Spleen (tissue), 13 donors: ENCODE measurements at places on chromosomes 3 and 15. TPM values are rescaled to one million over a fixed set of nuclear protein-coding genes. Genes with fewer than 3 reads are reported as not detected.

The OPA1 gene
- 50.7 TPM for total RNA-seq

DNA sequence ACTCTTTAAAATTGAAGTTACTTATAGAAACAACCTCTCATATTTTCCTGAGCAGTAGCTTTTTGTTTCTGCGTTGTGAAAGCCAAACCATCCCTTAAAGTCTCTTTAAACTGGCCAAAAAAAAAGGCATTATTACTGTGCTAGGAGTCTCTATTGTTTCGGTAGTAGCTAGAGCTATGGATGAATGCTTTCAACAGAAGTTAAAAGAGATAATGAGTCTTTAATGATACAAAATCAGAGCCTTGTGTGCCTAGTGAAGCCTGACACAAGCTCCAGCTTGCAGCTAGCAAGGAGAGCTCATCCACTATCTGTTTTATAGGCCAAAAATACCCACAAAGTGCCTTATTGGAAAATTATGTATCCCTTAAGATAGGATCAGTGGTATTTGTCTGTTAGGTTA lies 360.4 kb upstream of the CDIN1 start:
- DNase-seq, result no peak
- H3K4me1 ChIP-seq, result no peaks in the 10 kb centered on the region
- no peak overlapping the region for H3K27ac ChIP-seq
- no peaks in the 10 kb centered on the region for H3K27me3 ChIP-seq
- H3K36me3 ChIP-seq, result no peaks in the 10 kb centered on the region
- H3K4me3 ChIP-seq, result no peak overlapping the region

DNA sequence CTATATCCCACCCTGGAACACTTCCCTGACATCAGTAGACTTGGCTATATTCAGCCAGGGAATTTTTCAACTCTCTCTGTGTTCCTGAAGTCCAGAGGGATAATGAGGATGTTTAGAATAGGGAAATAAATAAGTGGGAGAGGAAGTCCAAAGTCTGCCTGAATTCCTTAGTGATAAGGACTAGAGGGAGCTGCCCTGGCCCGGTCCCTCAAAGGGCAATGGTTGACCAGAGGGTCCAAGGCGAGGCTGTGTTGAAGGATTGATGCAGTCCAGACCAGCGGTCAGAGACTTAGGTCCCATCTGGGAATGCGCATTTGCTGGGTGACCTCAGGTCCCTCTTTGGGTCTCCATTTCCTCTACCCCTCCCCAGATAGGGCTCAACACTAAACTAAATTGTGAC lies 7.9 kb downstream of the VIPR1 start:
- no peak overlapping the region for H3K27ac ChIP-seq
- H3K27me3 ChIP-seq, result no peaks in the 10 kb centered on the region
- DNase-seq, result no peak
- H3K36me3 ChIP-seq, result peaks cover 6% of the 10 kb centered on the region

The FAM162A gene
- 19.8 TPM for total RNA-seq

- H3K4me1 ChIP-seq, result no peaks in the 10 kb centered on the region
- no peak for DNase-seq
- H3K4me3 ChIP-seq, result no peak overlapping the region
- H3K27ac ChIP-seq, result no peak overlapping the region
- H3K27me3 ChIP-seq, result no peaks in the 10 kb centered on the region
These were observed 216.9 kb downstream of the ROBO2 start for GRCh38 chr3:77256584-77257503.

DNA sequence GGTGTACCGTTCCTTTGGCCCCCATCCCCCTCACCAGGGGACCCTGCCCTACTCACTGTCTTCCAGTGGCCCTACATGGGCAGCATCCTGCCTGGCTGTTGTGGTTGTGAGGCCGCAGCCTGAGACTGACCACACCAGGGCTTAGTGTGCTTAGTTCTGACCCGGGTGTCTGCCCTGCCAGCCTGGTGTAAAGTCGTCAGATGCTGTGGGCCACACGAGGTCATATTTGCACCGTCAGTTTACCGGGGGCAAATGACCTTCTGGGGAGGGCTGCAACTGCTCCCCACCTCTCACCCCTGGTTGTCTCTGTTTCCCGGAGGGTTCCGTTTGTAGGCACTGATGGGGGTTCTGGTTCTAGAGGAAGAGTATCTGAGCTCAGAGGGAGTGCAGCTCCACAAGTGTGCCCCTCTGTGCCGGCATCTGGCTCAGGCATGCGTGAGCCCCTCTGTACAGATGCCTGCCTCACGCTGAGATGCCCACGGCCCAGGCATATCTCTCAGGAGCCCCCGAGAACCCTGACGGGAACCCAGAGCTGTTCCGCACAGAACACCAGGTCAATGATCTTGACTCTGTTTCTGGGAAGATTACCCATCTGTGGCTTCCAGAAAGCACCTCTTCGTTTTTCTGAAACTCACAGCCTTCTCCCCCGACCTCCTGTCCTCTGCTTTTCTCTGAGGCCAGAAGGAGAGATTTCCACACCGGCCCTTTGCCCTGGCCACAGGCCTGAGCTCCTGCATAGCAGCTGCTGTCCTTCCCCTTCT lies 19.2 kb downstream of the KLF13 start:
- no peaks in the 10 kb centered on the region for H3K36me3 ChIP-seq
- H3K27ac ChIP-seq, result peak overlapping the region; percentile 81
- peak; percentile 76 for DNase-seq
- H3K4me3 ChIP-seq, result peak overlapping the region; percentile 31
- H3K4me1 ChIP-seq, result peaks cover 100% of the 10 kb centered on the region

DNA sequence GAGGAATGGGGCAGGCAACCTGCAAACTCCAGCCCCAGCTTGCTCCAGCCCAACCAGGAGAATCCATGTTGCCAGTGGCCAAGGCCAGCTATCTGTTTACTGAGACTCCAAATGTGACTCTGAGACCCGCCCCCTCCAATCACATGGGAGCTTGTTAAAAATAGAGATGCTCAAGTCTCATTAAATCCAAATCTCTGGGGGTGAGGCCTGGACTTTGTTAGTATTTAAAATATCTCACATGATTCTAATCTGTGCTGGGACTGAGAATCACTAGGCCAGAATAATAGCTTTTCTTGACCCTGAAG lies 224.2 kb upstream of the TBL1XR1 start:
- H3K36me3 ChIP-seq, result no peaks in the 10 kb centered on the region
- no peak overlapping the region for H3K27ac ChIP-seq
- peaks cover 13% of the 10 kb centered on the region for H3K4me1 ChIP-seq

- no peak for DNase-seq
- no peaks in the 10 kb centered on the region for H3K36me3 ChIP-seq
- no peaks in the 10 kb centered on the region for H3K27me3 ChIP-seq
- no peaks in the 10 kb centered on the region for H3K4me1 ChIP-seq
- no peak overlapping the region for H3K4me3 ChIP-seq
These were observed 13.1 kb upstream of the SLC26A6 start for GRCh38 chr3:48648188-48648850.

The RYR3 gene
- total RNA-seq, result 4.8 TPM

- H3K4me1 ChIP-seq, result no peaks in the 10 kb centered on the region
- H3K4me3 ChIP-seq, result no peak overlapping the region
- H3K36me3 ChIP-seq, result no peaks in the 10 kb centered on the region
- H3K27me3 ChIP-seq, result no peaks in the 10 kb centered on the region
- no peak overlapping the region for H3K27ac ChIP-seq
These were observed 103.1 kb upstream of the DAZL start for GRCh38 chr3:16708285-16708684.

DNA sequence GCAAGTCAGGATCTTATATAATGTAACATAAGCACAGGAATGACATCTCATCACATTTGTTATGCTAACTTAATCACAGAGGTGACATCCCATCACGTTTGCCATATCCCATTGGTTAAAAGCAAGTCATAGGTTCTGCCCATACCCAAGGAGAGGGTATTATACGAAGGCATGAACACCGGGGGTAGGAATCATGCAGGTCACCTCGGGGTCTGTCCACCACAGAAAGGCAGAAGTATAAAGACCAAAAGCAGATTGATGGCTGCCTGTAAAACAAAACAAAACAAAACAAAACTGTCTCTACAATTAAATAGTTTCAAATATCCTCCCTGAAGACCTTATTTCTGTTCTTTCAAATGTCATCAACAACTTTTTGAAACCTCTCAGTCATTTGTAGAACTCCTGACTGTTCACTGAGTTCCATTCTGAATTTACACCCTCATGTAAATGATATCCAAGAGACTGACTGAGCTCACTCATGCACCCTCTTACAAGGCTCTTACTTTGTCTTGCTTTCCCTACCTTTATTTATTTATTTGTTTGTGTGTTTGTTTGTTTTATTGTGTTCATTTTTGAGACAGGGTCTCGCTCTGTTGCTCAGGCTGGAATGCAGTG lies 22.7 kb upstream of the ZNF639 start:
- no peaks in the 10 kb centered on the region for H3K4me1 ChIP-seq
- H3K27ac ChIP-seq, result no peak overlapping the region
- H3K27me3 ChIP-seq, result no peaks in the 10 kb centered on the region
- no peaks in the 10 kb centered on the region for H3K36me3 ChIP-seq
- DNase-seq, result no peak
- H3K4me3 ChIP-seq, result no peak overlapping the region

DNA sequence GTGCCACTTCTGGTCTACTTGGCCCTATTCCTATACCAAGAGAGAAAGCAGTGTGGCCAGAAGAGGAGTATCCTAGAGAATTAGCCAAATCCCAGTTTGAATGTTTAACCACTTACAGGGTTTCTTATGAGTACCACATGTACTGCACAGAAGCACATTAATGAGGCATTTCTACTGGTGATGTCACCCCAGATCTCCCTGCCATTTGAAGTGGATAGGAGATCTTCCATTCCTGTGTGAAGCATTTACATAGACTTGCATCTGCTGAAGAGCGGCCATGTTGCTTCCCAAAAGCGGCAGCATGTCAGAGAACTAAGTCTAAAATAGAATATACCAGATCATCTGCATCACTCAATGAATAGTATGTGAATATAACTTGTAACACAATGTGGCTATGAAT lies 108.4 kb upstream of the TUSC7 start:
- H3K36me3 ChIP-seq, result no peaks in the 10 kb centered on the region
- no peak overlapping the region for H3K27ac ChIP-seq
- no peaks in the 10 kb centered on the region for H3K4me1 ChIP-seq
- no peak overlapping the region for H3K4me3 ChIP-seq
- no peak for DNase-seq
- H3K27me3 ChIP-seq, result no peaks in the 10 kb centered on the region

- no peak for DNase-seq
- H3K27me3 ChIP-seq, result no peaks in the 10 kb centered on the region
- H3K4me1 ChIP-seq, result peaks cover 3% of the 10 kb centered on the region
- H3K27ac ChIP-seq, result no peak overlapping the region
- H3K36me3 ChIP-seq, result no peaks in the 10 kb centered on the region
These were observed 17.2 kb downstream of the KLHL25 start for GRCh38 chr15:85777250-85778106.

The GPR149 gene
- not detected for total RNA-seq

- peak overlapping the region; percentile 45 for H3K4me3 ChIP-seq
- DNase-seq, result no peak
- no peaks in the 10 kb centered on the region for H3K27me3 ChIP-seq
- H3K36me3 ChIP-seq, result no peaks in the 10 kb centered on the region
- peak overlapping the region; percentile 67 for H3K27ac ChIP-seq
These were observed 55.0 kb downstream of the FEZF2 start for GRCh38 chr3:62318365-62318751.

DNA sequence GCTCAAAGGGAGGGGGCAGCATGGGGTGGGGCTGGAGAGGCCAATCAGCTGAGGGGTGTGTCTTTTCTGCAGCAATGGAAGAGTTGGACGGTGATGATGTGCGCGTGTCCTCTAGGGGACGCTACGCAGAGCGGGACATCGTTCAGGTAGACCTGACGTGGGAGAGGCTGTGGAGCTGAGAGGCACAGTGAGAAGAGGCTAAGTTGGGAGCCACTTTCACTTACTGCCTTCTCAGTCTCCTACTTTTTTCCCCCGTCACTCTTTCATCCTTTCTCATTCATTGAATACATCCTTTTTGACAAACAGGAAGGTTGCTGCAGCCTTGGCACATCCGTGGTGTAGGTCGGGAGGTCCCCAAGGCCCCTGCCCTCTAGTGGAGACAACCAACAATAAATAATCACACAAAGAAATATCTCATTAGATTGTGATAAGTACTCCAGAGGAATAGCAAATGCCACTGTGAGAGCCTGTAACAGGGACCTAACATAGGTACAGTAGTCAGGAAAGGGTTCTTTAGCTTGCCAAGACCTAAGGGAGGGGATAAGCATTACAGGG lies 4.4 kb upstream of the BRPF1 start:
- DNase-seq, result no peak
- H3K36me3 ChIP-seq, result no peaks in the 10 kb centered on the region
- no peaks in the 10 kb centered on the region for H3K27me3 ChIP-seq

The FOXL2 gene
- not detected for total RNA-seq

DNA sequence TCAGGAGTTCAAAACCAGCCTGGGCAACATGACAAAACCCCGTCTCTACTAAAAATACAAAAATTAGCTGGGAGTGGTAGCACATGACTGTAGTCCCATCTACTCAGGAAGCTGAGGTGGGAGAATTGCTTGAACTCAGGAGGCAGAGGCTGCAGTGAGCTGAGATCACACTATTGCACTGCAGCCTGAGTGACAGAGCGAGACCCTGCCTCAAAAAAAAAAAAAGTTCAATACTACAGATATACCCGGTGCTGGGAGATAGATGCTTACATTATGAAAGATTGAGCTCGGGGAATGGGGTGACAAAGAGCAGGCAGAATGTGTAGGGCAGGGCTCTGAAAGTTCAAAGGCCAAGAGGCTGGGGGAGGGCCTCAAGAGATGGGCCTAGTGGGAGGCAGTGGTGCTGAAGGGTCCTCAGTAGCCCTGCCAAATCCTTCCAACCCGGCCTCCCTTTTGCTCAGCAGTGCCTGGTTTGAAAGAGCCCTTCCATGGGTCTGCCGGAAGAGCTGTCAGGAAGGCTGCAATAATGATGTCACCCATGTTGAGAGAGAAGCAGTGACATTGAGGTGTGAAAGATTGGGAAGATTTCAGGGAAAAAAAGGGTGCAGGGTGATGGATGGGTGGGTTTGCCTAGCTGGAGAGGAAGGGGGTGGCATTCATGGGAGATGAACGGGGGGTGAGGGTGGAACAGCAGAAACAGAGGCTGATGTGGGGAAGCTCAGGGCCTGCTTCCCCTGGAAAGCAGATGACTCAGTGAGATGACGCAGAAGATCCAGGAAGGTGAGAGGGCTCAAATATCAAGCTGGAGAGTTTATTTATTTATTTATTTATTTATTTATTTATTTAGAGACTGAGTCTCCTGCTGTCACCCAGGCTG lies 20.0 kb upstream of the IREB2 start:
- H3K36me3 ChIP-seq, result no peaks in the 10 kb centered on the region
- no peak overlapping the region for H3K27ac ChIP-seq
- no peak for DNase-seq
- no peak overlapping the region for H3K4me3 ChIP-seq
- no peaks in the 10 kb centered on the region for H3K27me3 ChIP-seq
- H3K4me1 ChIP-seq, result no peaks in the 10 kb centered on the region

The LAMB2 gene
- total RNA-seq, result 223 TPM
